Calu3 (cell line): ENCODE measurements at places on chromosomes 3 and 15. TPM values are rescaled to one million over a fixed set of nuclear protein-coding genes. Genes with fewer than 3 reads are reported as not detected.

DNA sequence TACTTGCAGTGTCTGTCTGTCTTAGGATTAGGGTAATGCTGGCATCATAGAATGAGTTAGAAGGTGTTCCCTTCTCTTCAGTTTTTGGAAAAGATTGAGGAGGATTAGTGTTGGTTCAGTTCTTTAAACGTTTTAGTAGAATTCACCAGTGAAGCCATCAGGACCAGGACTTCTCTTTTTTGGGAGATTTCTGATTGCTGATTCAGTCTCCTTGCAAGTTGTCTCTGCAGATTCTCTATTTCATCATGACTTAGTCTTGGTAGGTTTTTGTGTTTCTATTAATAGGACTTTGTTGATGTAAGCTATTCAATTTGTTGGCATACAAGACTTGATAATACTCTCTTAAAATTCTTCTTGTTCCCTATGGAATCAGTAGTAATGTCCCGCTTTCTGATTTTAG lies 48.9 kb downstream of the STT3B start:
- no peak overlapping the region for H3K27ac ChIP-seq
- H3K4me3 ChIP-seq, result no peak overlapping the region
- DNase-seq, result no peak
- H3K36me3 ChIP-seq, result peaks cover 17% of the 10 kb centered on the region

- DNase-seq, result no peak
- peaks cover 48% of the 10 kb centered on the region for H3K27me3 ChIP-seq
- no peak overlapping the region for H3K27ac ChIP-seq
- no peak overlapping the region for H3K4me3 ChIP-seq
- no peaks in the 10 kb centered on the region for H3K36me3 ChIP-seq
- peaks cover under 1% of the 10 kb centered on the region for H3K4me1 ChIP-seq
Measured at GRCh38 chr3:72892870-72893269, 5.0 kb downstream of the GXYLT2 start.

Gene P2RY12
- not detected in 2 replicates for total RNA-seq

- H3K27me3 ChIP-seq, result no peaks in the 10 kb centered on the region
- no peaks in the 10 kb centered on the region for H3K36me3 ChIP-seq
- H3K27ac ChIP-seq, result no peak overlapping the region
- H3K4me1 ChIP-seq, result peaks cover 8% of the 10 kb centered on the region
Measured at GRCh38 chr15:40826423-40827075, 2.0 kb downstream of the PPP1R14D start.

- no peak overlapping the region for H3K27ac ChIP-seq
- H3K27me3 ChIP-seq, result peaks cover 64% of the 10 kb centered on the region
- DNase-seq, result no peak
- H3K4me3 ChIP-seq, result no peak overlapping the region
- no peaks in the 10 kb centered on the region for H3K36me3 ChIP-seq
Measured at GRCh38 chr3:140288595-140288994, 353.6 kb downstream of the CLSTN2 start.

Gene ITIH4
- total RNA-seq, result 1.6 and 3.0 TPM in 2 replicates
